ENCODE measurements at places on chromosomes 13 and 19. TPM values are rescaled to one million over a fixed set of nuclear protein-coding genes. Genes with fewer than 3 reads are reported as not detected.

DNA sequence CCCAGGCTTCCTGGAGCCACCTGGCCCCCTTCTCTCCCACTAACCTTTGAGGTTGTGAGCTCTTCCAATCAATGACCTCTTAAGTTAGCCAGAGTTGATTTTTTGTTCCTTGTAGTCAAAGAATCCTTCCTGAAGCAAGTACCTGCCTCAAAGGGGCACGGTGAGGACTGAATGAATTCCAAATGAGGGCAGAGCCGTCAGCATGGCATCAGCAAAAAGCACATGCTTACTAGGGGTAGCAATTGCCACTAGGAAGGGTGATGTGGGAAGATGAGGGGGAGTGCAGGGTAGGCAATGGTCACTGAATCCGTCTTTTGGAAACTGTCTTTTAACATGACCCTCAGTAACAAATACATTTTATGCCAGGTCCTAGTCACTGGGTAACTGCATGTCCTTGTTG is 15.6 kb upstream of the DHRS12 start:
- no peak for DNase-seq

DNA sequence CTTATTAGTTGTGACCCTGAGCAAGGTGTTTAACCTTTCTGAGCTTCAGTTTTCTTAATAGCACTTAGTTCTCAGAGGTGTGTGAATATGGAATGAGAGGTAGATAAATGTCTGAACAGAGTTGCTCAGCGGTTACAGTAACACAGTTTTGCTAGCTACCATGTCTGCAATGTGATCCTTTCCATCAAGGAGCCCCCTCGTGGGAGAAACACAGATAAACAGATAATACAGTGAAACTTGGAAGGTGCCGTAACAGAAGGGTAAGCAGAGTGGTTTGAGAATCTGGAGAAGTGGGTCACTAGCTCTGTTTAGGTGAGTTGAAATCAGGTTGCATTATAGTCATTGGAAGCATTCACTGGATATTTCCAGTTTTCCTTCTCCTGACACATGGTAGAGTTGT is 38.9 kb downstream of the IRS2 start:
- no peak for DNase-seq

GRCh38 chr19:45693106-45693788 is 781 bp downstream of the QPCTL start:
- DNase-seq: peak; percentile 71

- DNase-seq: no peak
These were observed 27.3 kb upstream of the SPATA13 start for GRCh38 chr13:24133021-24133795.

DNA sequence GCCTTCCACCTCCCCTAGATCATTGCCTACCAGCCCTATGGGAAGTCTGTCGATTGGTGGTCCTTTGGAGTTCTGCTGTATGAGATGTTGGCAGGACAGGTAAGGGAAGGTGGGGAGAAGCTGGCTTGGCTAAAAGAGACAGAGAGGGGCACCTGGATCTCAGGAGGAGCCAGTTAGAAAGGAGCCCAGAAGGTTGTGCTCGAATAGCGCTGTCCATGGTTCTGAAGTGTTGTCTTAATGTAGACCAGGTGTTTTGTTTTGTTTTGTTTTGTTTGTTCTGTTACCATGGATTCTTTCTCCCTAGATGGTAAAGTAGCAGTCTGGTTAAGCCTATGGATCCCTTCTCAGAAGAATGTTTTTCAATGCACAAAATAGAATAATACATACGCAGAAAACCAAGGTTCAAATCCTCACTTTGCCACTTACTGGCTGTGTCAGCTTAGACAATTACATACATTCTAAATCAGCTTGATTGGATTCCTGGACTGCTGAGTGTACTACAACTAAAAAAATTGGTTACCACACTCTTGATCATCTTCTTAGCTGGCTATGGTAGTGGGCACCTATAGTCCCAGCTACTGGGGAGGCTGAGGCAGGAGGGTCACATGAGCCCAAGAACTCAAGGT is 5.9 kb upstream of the CACNG7 start:
- peak; percentile 78 for DNase-seq

- no peak for DNase-seq
These were observed 87.7 kb downstream of the SGCG start for GRCh38 chr13:23268441-23268840.

Gene FEM1A
- 3.2 TPM for polyA plus RNA-seq

GRCh38 chr19:29324717-29325116 is 111.8 kb upstream of the UQCRFS1 start:
- DNase-seq: no peak

Gene KLHL26
- 4.3 TPM for polyA plus RNA-seq

GRCh38 chr13:106815545-106815944 is 247.6 kb upstream of the ARGLU1 start:
- DNase-seq: no peak

DNA sequence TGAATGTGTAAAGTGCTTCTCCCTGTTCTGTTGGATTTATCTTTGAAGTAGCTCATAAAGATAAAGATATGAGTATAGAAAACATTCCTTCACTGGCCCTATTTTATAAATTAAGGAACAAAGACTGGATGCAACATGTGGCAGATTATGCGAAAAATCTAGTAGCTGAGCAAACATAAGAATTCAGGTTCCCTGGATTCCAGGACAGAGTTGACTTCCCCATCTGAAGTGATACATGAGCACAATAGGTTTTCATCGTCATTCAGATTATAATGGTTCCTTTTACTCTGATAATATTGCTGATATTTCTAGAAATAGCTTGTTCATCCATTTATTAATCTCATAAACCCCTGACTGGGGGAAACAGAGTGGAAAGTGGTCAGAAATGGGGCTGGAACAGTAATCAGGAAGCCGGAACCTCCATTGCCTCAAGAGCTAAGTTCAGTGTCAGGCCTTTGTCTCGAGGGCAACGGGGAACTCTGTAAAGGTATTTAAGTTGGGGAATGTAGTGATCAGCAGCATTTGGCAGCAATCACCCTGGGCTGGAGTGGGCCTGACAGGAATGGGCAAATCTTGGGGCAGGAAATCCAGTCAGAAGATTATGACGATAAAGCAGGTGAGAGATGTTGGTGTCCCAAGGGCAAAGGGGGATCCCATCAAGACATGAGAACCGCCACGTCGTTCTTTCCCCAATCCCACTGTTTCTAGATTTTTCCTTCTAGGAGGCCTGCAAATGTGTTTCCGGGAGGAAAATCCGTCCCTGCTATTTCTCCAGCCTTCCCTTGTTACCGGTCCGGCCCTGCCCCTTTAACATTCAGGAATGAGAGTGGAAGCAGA is 232.5 kb upstream of the SERP2 start:
- DNase-seq: no peak

DNA sequence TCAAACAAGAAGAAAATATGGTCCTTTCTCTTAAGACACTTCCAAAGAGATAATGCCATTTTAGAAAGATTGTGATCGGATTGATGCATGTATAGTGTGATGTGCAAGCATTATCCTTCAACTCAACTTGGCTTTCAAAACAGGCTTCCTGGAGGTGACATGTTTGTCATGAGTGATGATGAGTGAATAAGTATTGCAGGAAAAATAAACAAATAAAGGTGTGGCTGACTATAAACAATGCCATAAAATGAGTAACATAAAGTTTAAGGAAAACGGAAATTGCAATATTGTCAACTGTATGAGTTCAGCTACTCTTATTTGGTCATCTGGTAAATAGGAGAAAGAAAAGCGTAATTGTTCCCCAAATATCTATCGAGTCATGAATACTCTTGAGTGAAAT is 1283.7 kb downstream of the PCDH9 start:
- no peak for DNase-seq

DNA sequence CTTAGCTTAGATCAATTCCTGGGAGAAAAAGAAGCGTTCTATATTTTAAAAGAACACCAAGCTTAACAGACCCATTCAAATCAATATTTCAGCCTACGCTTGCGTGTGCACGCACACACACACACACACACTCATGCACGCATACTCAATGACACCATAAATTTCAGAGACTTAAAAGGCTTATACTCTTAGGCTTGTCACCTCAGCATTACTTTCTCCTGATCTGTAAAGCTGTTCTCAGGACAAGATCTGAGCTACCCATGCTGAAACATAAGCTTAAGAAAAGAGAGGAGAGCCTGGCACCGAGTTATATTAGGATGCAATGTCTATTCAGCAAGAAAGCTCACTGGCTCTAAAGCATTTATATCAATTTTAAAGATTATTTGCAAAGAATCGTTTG is 368.5 kb downstream of the FGF14 start:
- DNase-seq: no peak

DNA sequence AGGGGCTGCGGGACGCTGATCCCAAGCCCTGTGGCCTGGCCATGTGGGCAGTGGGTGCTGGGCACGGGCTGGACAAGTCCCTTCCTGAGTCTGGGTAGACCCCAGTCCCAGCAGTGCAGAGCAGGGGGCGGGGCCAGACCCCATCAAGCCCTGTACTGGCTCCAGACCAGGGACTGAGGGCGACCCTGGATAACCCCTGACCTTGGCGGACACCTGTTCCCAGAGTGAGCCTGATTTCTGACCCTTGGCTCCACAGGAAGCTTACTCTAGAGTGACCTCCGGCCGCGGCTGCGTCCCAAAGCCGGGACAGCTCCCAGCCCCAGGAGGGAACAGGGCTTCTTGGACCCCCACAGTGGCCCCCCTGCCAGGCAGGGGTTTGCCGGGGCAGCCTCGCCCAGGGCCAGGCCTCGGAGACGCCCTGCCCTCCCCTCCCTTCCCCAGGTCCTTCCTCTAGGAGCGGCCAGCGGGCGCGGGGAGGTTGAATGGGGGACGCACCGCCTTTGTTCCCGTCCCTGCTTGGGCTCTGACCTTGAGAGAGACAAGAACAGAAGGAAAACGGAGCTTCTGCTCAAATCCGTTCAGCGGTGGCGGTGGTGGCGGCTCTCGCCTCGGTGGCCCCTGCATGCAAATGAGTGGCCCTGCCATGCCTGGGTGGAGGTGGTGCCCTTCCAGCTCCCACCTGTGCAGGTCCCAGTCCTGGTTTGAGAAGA is 2.3 kb upstream of the EFNA2 start:
- DNase-seq: no peak

Gene ZNF442
- 1.2 TPM for polyA plus RNA-seq

- DNase-seq: no peak
These were observed 63.6 kb upstream of the FLT1 start for GRCh38 chr13:28558567-28558966.

GRCh38 chr13:94239135-94239534 is 240.3 kb downstream of the DCT start:
- no peak for DNase-seq

- peak; percentile 67 for DNase-seq
These were observed 5.1 kb upstream of the FLT3LG start for GRCh38 chr19:49468746-49469447.

GRCh38 chr13:59120297-59120843 is 1043.4 kb downstream of the DIAPH3 start:
- DNase-seq: no peak

GRCh38 chr13:21511849-21512248 is 52.7 kb upstream of the ZDHHC20 start:
- DNase-seq: peak; percentile 20

Gene CHMP2A
- 67.2 TPM for polyA plus RNA-seq

DNA sequence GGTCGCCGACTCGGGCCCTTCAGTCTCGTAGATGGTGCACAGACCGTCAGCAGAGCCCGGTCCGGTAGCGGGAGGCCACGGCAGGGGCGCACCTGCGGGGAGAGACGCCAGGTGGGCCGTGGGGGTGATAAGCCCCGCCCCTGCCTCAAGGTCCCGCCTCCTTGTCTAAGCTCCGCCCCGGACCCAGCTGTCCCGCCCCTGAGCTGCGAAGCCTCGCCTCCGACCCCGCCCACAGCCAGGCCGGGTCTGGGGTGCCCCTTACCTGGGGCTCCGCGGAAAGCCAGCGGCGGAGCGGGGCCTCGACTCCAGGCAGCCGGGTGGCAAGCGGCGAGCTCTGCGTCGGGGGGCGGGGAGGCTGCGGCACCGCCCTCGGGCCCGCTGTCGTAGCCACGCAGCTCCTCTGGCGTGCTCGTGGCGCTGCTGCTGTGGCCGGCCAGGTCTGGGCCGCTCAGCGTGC is 4.7 kb downstream of the PRR36 start:
- peak; percentile 81 for DNase-seq

Gene CLEC11A
- polyA plus RNA-seq: 27.2 TPM

Gene RASA3
- 23.0 TPM for polyA plus RNA-seq

- DNase-seq: no peak
These were observed 630 bp downstream of the NUCB1 start for GRCh38 chr19:48900477-48901406.

GRCh38 chr19:40741527-40742390 is 8.5 kb downstream of the ACTMAP start:
- no peak for DNase-seq

DNA sequence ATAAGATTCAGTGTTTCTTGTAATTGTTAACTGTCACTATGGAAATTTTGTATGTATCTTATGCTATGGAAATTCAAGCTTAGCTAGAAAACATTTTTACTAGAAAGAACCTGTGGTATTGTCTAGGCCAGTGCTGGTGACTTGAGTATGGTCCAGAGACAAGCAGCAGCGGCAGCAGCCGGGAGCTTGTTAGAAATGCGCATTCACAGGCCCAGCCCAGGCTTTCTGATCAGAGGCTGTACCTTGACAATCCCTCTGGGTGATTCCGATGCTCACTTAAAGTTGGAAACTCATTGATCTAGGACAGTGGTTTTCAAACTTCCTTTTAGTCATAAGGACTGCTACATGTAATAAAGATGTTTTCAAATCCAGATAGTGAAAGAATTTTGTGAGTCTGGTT is 287.4 kb downstream of the SHISA2 start:
- no peak for DNase-seq

DNA sequence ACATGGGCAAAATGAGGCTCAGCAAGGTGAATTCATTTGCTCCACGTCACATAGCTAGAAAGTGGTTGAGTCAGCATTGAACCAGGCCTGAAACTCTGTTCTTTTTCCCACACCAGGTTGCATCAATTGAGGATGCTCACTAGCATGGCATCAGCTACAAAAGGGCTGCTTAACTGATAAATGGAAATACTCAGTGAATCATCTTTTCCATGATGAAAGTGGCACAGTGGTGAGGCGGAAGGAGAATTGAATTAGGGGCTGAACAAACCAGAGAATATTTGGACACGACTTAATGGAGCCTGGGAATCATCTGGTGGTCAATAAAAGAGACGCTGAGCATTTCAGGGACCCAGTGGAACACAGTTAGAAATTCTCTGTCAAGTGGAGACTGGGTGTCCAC is 320.1 kb upstream of the MAB21L1 start:
- no peak for DNase-seq

DNA sequence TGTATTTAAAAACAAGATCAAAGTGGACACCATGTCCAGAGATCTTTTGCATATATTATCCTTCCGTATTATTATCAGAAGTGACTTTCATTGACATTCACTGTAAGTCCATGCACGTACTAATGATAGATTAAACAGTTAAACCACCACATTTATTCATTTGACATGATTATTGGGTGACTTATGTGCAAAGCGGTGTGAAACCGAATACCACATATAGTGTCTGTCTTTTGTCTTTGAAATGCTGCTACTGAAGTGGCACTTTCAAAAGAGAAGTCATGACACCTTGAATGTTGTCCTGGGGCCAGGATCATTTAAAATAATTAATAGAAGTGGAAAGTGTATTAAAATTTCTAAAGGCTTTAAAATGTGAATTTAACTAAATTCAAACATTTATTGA is 100.1 kb downstream of the ERCC5 start:
- DNase-seq: no peak

- DNase-seq: no peak
These were observed 291.2 kb downstream of the DCT start for GRCh38 chr13:94188201-94188854.

- peak; percentile 46 for DNase-seq
These were observed at the start of gene CACNG6 for GRCh38 chr19:53991224-53992113. TSS of gene CACNG6 (plus strand) at chr19:53991637. CDS start at chr19:53992878, 1,241 bp downstream.
